Activated naive CD4-positive, alpha-beta T cell treated with Interleukin-2 at 50 U/mL for 16 hours (primary cell): ENCODE measurements at places on chromosomes 2 and 18.

DNA sequence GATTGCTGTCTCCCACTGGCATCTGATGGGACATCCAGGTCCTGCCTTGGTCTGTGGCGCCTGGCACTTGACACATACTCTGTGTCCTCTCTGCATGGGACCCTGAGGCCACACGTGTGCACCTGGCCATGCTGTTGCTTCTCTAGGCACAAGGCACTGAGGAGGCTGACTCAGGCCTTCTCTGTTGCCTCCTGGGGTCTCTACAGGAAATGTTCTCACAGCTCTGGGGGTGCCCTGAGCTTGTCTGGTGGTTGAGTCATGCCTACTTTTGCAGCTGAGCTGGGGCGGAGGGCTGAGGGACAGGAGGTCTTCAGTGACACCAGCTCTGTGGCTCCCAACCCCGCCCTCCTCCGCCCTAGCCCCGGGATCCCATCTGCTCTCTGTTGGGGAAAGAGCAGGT, 207.0 kb upstream of the HS6ST1 start:
- no peak for DNase-seq

- no peak for DNase-seq
Observed at GRCh38 chr2:2974982-2975381, 402.6 kb downstream of the EIPR1 start.

DNA sequence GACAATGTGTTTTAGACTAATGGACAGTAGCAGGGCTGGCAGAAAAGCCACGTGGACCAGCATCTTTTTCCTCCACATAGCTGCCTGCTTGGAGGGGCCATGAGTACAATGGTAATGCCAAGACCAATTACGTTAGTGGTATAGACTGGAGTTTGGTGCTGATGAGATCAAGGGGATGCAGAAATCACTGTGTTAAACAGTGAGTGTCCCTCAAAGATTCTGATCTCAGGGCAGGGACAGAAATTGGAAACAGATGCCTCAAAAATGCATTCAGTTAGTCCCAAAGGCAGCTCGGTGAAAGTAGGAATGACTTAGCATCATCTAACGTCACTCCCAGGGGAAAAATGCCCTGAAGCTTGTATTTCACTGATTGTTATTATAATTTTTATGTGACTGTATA, 72.4 kb downstream of the SLC16A14 start:
- no peak for DNase-seq

DNA sequence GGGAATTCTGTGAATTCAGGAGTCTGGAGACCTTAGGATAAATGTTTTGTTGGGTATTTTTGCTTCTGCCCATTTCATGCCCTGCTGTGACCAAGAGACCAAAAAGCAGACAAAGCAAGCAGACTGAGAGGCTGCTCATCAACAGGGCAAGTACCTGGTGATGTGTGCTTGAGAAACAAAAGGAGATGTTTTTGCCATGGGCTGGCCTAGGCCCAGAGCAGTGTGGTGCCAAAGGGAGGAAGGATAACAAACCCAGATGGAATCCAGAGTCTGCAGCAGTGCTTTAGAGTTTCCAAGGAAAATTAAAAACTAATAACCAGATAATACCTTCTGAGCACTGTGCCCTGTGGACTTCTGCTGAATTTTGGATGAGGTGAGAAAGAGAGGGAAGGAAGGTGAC, 538.4 kb downstream of the STK39 start:
- no peak for DNase-seq

- DNase-seq: no peak
Observed at GRCh38 chr18:52541056-52541455, 201.1 kb downstream of the DCC start.
